ENCODE measurements at places on chromosomes 5 and 9.

- DNase-seq, result peak; percentile 56
Observed at GRCh38 chr5:176543428-176544182, 5.5 kb upstream of the CDHR2 start.

- no peak for DNase-seq
Observed at GRCh38 chr5:148391422-148391821, 7.7 kb downstream of the FBXO38 start.

GRCh38 chr9:88992556-88992955 lies 1.3 kb downstream of the S1PR3 start:
- peak; percentile 57 for DNase-seq

DNA sequence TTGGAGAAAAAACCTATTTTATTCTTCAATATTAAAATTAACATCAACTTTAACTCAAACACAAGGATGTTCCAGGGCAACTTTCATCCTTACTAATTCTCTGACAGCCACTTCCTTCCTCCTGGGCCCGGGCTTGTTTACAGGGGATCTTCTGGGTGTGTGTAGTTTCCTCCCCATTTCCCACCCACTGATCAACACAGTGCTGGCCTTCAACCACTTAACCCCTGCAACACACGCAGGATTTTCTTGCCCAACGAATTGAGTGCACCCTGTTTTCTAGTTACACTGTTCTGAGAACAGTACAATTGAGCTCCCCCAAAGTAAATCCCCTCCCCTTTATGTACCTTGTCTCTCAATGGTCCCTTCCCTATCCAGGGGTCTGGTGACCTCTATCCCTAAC lies 83.1 kb upstream of the RANBP3L start:
- no peak for DNase-seq

DNA sequence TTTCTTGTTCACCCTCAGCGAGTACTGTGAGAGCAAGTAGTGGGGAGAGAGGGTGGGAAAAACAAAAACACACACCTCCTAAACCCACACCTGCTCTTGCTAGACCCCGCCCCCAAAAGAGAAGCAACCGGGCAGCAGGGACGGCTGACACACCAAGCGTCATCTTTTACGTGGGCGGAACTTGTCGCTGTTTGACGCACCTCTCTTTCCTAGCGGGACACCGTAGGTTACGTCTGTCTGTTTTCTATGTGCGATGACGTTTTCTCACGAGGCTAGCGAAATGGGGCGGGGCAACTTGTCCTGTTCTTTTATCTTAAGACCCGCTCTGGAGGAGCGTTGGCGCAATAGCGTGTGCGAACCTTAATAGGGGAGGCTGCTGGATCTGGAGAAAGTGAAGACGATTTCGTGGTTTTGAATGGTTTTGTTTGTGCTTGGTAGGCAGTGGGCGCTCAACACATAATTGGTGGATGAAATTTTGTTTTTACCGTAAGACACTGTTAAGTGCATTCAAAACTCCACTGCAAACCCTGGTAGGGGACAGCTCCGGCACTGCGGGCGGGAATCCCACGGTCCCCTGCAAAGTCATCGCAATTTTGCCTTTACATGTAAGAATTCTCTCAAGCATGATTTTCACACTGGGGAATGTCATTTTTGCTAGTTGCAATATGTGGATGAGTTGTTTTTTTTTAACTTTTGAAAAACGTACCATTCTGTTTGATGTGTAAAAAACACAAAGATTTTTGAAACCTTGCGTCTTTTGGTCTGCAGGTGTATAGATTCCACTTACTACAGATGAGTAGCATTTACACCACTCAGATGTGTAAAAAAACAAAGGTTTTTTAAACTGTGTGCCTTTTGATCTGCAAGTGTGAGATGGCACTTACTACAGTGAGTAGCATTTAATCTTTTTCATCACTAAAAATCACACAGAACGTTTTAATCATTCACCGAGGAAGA lies 631 bp upstream of the C9orf72 start:
- DNase-seq, result peak; percentile 100

GRCh38 chr9:92332577-92333281 lies 7.0 kb downstream of the CENPP start:
- DNase-seq, result peak; percentile 53

DNA sequence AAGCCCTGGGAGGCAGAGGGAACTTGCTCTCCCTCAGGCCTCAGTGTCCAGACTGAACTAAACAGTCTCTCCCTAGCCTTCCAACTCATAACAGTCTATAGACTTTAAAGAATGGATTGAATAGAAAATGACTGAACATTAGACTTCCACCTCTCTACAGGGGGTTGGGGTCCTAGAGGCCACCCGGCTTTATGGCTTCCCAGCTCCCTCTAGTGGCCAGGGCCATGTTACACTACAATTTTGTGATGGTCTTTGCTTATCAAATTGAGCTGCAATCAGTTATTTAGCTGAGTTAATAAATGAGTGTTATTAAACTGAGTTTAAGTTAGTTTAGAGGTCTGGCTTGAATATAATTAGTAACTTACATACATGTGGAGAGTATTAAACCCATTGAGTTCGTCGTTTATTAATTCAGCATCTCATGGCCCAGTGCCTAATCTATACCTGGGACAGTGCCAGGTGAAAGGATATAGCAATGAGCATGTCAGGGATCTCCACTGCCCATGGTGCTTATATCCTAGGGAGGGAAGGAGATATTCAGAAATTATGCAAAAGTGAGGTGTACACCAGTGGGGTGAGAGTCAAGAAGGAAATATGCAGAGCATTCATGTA lies 105.2 kb downstream of the SH3TC2 start:
- peak; percentile 28 for DNase-seq

- DNase-seq, result no peak
Observed at GRCh38 chr9:127136880-127137639, 14.6 kb upstream of the ANGPTL2 start.

DNA sequence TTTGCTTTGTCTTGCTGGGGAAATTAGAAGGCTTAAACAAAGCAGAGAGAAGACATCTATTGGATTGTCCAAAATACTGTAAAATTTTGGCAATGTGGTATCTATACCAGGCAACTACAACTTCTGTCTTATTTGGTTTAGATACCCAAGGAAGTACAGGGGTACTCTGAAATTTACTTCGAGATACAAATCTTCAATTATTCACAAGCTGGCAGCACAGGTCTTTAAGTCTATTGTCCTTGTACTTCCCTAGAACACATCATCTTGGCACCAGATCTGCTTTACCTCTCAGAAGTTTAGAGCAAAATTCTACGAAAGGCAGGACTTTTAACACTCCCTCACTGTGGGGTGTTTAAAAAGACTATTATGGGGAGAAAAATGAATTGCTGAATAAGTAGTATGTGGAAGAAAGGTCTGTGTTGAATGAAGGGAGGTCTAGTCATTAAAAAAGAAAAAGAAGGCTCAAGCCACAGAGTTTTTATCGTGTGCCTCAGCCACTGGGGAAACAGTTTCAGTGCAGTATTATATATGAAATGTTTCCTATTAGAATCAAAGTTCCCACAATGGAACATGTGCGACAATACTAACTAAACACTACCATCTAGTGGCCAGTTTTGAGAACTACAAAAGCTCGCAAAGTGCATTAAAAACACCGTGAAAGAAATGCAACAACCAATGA lies 93.7 kb downstream of the PDE4D start:
- peak; percentile 63 for DNase-seq

DNA sequence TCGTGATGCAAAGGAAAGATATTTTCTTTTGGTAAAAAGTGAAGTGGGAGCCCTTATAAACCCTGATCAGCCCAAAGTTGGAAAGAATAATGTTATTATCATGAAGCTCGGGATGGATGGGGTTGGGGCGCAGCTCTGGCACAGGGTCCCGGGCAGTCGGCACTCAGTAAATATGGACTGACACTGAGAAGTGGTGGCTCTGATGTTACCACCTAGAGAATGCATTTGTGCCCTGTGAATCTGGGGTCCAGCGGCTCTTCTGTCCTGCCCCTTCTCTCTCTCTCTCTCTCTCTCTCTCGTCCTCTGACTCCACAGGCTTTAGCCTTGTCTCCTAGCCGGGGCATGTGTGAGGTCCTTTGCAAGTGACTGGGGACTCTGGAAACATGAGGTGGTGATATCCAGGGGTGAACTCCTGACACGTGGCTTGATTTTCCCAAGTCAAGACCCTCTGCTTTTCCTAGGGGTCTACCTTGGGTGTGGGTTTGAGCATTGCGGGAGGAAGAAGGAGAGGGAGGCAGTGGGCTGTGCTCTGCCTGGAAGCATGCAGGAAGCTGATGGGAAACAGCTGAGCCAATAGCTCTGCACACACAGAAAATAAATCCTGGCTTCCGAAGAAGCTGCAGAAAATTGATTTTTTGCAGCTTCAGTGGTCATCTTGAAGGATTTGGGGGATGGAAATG lies 162.7 kb downstream of the MACROH2A1 start:
- no peak for DNase-seq

- DNase-seq, result peak; percentile 3
Observed at GRCh38 chr9:96818533-96818932, 35.8 kb downstream of the ZNF782 start.

- no peak for DNase-seq
Observed at GRCh38 chr5:8749556-8749955, 796.3 kb downstream of the SEMA5A start.

GRCh38 chr5:42991404-42992087 lies 48.6 kb downstream of the ANXA2R start:
- DNase-seq, result no peak

GRCh38 chr5:96597438-96598020 lies 64.6 kb upstream of the CAST start:
- DNase-seq, result peak; percentile 85

- DNase-seq, result peak; percentile 77
Observed at GRCh38 chr9:113682297-113682771, 193.8 kb upstream of the ZNF618 start.

DNA sequence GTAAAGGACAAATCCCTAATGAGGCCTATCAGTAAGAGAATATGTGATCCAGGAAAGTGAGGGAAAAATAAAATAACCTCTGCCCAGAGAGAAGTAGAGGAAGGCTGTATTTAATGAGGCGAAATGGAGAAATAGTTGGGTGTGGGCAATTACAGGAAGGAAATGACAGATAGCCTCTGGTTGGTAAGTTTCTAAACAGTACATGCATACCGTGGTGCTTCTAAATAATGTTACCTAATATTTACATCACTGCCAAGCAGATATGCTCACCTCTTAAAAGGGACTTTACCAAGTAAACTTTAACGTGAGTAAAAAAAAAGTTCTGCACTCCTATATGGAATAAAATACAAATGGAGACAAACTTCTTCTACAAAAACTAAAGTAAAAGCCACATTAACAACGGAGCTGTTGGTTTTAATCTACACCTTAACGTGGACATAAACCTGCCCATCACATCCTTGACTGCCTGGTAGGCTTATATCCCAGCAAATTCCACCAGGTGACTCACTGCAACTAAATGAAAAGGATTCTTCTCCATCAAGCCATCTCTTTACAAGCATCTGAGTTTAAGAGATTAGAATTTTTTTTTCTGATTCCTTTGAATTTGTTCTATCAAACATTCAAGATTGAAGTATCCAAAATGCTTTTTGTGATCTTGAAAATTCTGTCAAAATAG lies 12.4 kb downstream of the NFIL3 start:
- DNase-seq, result peak; percentile 64

- DNase-seq, result peak; percentile 87
Observed at GRCh38 chr9:74666625-74667316, 169.6 kb downstream of the RORB start.

GRCh38 chr5:14513266-14513665 lies 68.3 kb upstream of the OTULINL start:
- no peak for DNase-seq

- peak; percentile 45 for DNase-seq
Observed at GRCh38 chr9:81687521-81688261, 1.7 kb downstream of the TLE1 start.

- no peak for DNase-seq
Observed at GRCh38 chr9:1875251-1875851, 139.8 kb upstream of the SMARCA2 start.

GRCh38 chr5:176781054-176781375 lies 29.3 kb upstream of the UNC5A start:
- no peak for DNase-seq

DNA sequence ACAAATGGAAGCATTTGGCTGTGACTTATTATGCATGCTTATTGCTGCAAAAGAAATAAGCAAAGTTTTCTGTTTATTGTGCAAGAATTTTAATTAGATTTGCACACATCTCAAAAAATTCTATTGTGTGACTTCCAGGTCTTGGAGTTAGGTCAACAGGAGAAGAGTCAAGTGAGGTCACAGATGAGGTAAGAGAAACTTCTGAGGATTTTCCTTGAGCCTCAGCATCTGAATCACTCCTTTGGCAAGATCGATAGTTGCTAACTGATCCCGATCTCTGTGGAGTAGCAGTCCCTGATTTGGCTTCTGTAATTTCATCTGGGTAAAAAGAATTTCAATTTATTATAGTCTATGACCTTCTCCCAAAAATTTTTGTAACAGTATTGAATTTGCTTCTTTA lies 6.9 kb upstream of the TTC33 start:
- peak; percentile 19 for DNase-seq

- no peak for DNase-seq
Observed at GRCh38 chr5:171306781-171307591, 2.1 kb upstream of the TLX3 start.

DNA sequence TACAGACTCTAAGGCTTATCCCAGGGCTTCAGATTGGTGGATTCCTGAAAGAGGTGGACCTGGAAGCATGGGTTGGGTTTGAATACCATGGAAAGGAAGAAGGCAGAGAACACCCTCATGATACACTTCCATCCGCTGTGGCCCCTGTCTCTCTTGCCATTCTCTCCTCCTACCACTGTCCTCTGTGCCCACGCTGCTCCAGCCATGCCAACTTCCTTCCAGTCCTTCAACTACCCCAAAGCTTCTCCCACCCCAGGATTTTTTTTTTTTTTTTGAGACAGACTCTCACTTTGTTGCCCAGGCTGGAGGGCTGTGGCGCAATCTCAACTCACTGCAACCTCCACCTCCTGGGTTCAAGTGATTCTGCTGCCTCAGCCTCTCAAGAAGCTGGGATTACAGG lies 1.7 kb upstream of the SPARC start:
- DNase-seq, result no peak

DNA sequence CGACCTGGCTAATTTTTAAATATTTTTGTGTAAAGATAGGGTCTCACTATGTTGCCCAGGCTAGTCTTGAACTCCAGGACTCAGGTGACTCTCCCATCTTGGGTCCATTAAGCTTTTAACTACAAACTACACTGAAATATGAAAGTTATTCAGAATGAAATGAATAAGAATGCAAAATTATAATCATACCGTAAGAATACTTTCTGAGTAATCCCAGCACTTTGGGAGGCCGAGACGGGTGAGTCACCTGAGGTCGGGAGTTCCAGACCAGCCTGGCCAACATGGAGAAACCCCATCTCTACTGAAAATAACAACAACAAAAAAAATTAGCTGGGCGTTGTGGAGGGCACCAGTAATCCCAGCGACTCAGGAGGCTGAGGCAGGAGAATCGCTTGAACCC lies 1.1 kb upstream of the ORM1 start:
- DNase-seq, result peak; percentile 81

DNA sequence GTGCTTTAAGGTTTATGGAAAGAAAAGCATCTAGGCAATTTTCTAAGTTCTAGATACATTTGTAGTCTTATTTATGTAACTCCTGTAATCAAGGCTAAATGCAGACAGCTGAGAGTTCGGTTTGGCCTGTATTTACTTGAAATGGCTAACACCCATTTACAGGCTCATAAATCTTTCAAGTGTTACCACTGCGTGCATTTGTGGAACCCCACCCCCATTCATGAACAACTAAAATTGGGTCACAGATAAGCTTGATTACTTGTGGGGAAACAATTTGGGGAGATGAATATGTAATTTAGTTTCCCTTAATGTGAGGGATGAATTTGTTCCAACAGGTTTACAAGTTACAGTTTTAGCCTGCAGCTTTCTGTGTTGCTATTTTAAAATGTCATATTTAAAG lies 360.6 kb downstream of the ARRDC3 start:
- no peak for DNase-seq

GRCh38 chr5:83472508-83473345 lies 1.2 kb downstream of the VCAN start:
- DNase-seq, result no peak

Measured in iris pigment epithelial cell (primary cell).